CD4-positive, alpha-beta T cell treated with Interleukin-6 for 4 hours (primary cell): ENCODE measurements at places on chromosomes 7 and 10.

DNA sequence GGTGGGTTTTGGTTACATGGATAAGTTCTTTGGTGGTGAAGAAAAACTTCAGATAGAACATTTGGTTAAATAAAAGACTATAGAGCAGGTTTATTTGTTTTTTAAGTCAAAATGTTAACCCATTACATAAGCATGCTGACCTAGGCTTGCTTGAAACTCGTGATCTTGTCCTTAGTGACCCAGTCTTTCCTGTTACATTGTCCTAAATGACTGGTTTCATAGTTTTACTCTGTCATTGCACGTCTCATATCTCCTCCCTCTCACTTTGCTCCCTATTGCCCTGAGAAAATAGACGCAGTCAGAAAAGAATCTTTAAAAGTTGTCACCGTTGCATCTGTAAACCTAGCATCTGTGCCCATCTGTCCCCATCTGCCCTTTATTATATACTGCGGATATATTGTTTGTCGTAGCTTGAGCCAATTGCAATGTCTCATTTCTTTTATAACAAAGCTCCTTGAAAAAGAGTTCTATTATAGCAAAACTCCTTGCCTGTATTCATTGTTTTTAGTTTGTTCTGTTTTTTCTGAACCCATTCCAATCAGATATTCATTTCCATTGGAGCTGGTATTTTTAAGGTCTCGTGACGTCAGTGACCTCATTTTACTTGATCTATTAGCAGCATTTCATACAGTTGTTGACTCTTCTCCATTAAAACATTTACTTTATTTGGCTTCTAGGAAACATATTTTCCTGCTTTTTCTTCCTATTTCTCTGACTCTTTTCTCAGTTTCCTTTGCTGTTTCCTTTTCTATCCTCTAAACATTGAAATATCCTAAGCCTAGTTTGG is 57.3 kb downstream of the HELLS start:
- no peak for DNase-seq

DNA sequence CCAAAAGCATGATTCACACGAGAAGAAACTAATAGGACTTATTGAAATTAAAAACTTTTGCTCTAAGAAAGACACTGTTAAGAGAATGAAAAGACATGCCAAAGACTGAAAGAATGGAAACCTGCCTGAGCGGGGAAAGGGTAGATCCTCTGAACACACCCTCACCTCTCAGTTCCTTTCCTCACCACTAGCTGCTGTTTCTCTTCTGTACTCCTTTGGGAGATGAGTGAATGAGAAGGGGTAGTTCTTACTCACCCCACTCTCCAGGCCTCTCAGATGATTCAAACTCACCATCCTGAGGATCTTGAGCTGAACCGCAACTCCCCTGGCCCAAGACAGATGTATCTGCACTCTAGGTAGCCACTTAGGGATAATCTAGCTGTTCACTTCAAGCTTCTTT is 41.9 kb downstream of the IQUB start:
- DNase-seq, result no peak

DNA sequence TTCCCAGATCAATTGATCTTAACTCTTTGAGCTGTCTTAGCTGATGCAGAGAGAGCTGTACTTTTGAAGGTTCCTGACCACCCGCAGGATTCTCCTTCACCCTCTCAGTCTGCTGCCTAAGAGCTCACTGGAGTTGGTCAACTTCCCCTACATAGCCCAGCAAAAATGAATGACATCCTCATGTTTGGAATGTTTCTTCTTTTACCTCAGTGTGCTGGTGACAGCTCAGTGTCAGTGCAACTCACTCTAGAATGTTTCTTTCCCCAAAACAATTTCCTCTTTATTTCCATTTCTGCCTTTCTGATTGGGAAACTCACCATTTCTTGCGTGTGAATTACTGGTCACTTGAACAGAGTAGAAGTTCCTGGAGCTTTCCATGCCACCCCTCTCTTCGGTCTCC is 48.7 kb downstream of the LSMEM1 start:
- DNase-seq, result no peak

DNA sequence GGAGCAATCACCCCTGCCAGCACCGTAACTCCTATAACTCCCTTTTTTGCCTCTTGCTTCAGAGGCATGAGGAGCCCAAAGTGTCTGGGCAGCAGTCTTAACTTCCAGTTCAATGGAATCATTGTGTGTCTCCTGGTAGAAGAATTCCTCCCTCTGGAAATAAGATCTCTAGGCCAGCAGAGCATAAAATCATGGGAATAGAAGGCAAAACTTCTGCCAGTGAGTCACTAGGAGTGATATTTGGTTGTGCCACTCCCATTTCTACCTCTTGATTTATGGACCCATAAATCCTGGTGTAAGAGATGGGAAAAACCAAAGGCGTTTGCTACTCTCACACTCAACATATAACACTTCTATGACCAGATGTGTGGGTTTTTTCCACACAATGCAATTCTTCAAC is 104.9 kb upstream of the FAM180A start:
- DNase-seq, result no peak

DNA sequence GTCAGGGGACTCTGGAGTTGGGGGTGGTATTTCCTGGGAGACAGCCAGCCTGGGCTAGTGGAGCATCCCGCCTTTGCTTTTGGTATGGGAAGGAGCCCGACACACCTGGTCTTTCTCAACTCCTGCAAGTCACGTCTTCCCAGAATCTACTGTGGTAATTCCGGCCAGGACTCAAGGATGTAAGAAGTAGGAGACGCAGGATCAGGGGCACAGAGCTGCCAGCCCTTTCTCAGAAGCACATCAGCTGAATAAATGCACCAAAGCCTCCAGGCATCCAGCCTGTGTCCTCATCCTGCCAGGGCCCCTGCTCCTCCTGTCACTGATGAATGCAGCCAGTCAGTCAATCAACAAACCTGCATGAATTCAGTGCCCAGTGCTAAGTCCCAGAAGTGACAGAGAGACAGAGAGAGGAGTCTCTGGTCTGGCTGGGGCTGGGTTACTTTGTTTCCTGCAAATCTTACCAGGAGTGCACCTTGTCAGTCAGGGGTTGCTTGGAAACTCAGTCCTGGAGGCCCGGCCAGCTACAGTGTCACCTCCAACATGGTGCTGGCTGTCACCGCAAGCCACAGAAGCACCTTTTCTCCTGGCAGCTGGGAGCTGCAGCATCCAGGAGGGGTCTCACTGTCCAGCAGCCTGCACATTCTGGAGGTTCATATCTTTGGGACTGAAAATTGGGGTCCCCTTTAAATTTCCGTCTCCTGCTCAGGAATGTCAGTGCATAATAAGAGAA is 101.8 kb downstream of the PTPRE start:
- no peak for DNase-seq

DNA sequence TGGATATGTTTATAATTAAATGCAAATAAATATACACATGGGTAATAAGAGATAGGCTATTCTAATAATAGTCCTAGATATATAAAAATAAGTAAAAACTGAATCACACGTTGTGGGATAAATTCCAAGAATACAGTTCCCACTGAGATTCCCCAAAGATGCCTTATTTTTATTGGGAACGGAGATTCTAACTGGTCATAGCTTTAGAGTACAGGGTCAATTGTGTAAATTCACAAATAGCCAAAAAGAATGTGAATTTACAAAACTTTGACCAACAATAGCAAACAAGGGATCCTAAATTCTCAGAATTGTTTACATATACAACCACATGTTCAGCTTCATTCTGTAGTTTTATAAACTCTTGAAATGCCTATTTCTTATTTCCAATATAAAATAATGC is 65.0 kb downstream of the VSTM4 start:
- no peak for DNase-seq
